ENCODE measurements at places on chromosomes 11 and 22.

DNA sequence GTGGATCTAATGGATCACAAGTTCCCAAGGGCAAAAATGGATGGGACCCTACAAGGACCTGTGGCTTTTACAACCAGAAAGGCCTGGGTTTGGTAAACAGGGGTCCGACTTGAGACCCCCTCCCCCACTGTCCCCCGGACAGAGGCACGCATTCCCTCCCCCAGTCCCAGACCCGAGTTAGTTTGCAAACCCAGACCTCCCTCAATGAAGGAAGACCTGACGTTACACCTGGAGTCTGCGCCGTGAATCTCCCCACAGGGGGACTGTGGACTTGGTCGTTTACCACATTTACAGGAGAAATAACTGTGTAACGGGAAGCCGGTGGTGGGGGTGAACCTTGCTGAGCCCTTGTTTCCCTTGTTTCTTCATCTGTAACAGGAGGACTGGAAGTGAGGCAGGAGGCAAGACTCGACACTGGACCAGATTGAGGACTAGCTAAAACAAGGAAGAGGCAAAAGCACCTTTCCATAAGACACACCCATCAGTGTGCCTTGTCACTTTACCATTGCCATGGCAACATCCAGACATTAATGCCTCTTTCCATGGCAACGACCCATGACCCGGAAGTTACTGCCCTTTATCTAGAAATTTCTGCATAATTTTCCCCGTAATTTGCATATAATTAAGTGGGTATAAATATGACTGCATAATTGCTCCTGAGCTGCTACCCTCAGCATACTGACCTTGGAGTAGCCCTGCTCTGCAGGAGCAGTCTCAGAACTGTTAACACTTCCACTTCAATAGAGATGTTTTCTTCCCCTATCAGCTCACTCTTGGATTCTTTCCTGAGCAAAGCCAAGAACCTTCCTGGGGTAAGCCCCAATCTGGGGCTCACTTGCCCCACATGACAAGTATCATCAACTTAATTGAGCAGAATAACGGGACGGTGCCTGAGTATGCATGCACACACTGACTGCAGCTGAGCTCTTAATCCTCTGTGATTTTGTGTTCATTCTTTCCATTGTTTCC lies 25.4 kb downstream of the PDGFB start:
- no peak for DNase-seq

GRCh38 chr22:30422481-30423300 lies 2.9 kb upstream of the MTFP1 start:
- DNase-seq = no peak

DNA sequence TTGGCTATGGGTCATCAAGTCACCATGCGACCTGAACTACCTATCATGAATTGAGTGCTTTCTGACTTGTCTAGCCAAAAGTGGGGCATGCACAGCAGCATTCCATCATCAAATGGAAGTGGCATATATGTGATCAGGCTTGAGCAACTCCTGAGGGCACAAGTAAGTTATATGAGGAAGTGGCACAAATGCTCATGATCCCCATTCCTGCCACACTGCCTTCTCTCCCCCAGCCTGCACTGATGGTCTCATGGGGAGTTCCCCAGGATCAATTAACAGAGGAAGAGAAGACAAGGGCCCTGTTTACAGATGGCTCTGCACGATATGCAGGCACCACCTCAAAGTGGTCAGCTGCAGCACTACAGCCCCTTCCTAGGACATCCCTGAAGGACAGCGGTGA lies 21.8 kb downstream of the MS4A4E start:
- no peak for DNase-seq

DNA sequence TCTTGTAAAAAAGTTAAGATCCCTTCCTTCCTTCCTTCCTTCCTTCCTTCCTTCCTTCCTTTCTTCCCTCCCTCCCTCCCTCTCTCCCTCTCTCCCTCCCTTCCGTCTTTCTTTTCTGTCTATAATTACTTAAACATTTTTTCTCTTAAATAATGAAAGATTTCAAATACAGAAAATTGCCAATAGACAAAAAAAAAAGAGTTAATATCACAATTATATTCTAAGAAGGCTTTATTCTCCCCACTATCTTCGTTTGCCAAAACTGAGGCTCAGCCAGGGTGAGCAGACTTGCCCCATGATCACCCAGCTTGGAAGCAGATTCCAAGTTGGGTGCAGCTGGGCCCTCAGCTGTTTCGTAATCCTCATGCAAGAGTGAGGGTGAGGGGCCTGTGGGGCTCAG lies 327 bp upstream of the CACNA1I start:
- no peak for DNase-seq

- no peak for DNase-seq
Observed at GRCh38 chr11:68271023-68271780, 571 bp downstream of the C11orf24 start.

DNA sequence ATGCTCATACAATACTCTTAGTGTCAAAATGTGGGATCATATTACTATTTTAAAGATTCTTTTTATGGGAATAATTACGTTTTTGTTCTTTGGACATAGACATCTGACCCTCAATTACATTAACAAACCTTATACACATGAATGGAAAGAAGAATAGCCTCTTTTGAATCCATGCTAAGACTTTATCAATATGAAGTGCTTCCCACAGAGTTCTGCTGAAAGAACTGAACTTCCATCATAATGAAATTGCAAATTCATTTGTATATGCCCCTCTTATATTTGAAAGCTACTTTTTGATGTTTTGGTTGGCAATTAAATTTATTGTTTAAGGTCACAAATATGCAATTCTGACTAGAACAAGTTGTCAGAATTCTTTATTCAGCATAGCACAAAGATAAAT lies 254.9 kb downstream of the TMEM135 start:
- DNase-seq = no peak

GRCh38 chr11:130691581-130691980 lies 224.7 kb downstream of the SNX19 start:
- DNase-seq = no peak

GRCh38 chr11:128244871-128245270 lies 342.5 kb downstream of the ETS1 start:
- DNase-seq = no peak

DNA sequence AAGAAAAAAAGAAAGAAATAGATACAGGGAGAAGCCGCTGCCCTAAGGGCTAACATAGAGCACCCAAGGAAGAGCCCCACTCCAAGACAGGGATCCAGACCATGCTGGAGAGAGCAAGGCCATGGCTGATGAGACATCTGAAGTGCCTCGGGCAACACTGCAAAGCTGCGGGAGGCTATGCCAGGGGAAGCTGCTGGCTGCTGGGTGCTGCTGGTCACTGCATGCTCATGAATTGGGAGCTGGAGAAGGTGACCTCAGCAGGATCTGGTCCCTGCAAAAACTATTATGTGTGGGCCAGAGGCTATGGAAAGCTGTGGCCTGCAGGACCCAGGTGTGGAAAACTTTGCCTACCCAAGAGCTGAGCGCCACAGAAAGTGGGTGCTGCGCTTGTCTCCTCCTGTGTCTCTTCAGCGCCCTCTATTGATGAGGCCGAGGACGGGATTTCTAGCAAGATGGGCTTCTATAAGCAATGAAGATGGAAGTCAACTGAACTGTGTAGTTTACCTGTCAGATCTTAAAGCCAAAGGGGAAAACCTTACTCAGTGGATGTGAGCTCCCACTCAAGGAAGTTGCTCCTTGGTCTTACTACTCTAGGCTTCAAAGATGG lies 17.3 kb upstream of the SLC29A2 start:
- DNase-seq = no peak
